ENCODE measurements at places on chromosomes 2 and 18.

GRCh38 chr2:118925476-118925875, 16.5 kb upstream of the MARCO start:
- no peaks in the 10 kb centered on the region for H3K27me3 ChIP-seq
- H3K27ac ChIP-seq: no peak overlapping the region
- peaks cover 4% of the 10 kb centered on the region for H3K36me3 ChIP-seq

GRCh38 chr2:186325827-186326535, 160.1 kb upstream of the ZC3H15 start:
- H3K36me3 ChIP-seq: peaks cover 26% of the 10 kb centered on the region
- no peak for DNase-seq
- H3K27ac ChIP-seq: peak overlapping the region; percentile 92

DNA sequence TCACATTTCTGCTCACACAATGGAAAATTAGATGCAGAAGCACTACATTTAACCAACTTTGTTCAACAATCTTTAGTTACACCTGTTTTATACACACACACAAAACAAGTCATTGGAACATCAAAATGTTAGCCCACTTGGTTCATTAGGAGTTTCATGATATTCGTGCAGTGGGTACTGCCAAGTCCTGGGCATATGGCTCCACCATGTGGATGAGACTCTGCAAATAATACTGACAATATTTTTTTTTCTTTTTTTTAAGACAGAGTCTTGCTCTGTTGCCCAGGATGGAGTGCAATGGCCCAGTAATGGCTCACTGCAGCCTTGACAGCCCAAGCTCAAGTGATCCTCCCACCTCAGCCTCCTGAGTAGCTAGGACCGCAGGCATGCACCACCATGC, 34.5 kb upstream of the GRB14 start:
- H3K4me1 ChIP-seq: no peaks in the 10 kb centered on the region
- H3K27ac ChIP-seq: no peak overlapping the region
- no peak overlapping the region for H3K4me3 ChIP-seq
- peaks cover 17% of the 10 kb centered on the region for H3K36me3 ChIP-seq
- no peaks in the 10 kb centered on the region for H3K27me3 ChIP-seq
- no peak for DNase-seq

GRCh38 chr2:26164641-26165211, 8.2 kb upstream of the GAREM2 start:
- H3K4me1 ChIP-seq: no peaks in the 10 kb centered on the region
- no peak overlapping the region for H3K27ac ChIP-seq
- no peak for DNase-seq
- no peaks in the 10 kb centered on the region for H3K36me3 ChIP-seq

DNA sequence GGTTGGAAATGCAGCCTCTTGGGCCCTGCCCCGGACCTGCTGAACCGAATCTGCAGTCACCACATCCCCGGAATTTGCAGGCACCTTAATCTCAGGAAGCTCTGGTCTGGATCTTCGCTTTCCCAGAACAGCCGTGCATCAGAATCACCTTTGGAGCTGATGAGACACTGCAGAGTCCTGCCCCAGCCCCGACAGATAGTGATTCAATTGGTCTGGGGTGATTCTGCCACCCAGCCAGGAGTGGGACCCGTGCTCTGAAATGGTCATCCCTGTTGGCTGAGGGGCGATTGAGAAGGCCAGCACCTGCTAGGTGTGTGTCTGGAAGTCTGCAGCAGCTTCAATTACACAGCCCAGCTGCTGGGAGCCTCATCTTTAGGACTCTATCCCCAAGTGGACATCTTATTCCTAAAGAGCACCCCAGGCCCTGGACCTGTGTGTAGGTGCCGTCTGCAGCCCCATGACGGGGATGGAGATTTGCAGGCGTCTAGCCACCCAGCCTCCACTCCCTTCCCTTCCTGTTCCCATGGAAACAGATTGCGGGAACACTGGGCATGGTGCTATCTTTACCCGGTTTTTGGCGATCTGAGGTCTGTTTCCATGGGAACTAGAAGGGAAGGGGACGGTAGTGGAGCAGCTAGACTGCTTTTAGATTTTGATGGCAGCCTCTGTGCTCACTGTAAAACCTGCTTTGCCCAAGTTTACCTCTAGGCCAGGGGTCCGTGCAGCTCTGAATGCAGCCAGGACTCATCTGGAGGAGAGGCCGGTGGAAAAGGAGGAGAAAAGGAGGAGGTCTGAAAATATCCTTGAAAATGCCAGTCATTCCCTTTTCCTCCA, 156.1 kb downstream of the LDLRAD4 start:
- H3K4me3 ChIP-seq: no peak overlapping the region
- no peak overlapping the region for H3K27ac ChIP-seq
- H3K27me3 ChIP-seq: no peaks in the 10 kb centered on the region
- no peak for DNase-seq

- H3K4me3 ChIP-seq: no peak overlapping the region
- no peak for DNase-seq
- H3K27ac ChIP-seq: no peak overlapping the region
- H3K27me3 ChIP-seq: no peaks in the 10 kb centered on the region
- H3K4me1 ChIP-seq: peaks cover 7% of the 10 kb centered on the region
Observed at GRCh38 chr18:41153871-41154270, 801.2 kb upstream of the PIK3C3 start.

- no peak overlapping the region for H3K27ac ChIP-seq
- H3K4me1 ChIP-seq: no peaks in the 10 kb centered on the region
- DNase-seq: no peak
- H3K27me3 ChIP-seq: no peaks in the 10 kb centered on the region
- H3K36me3 ChIP-seq: no peaks in the 10 kb centered on the region
Observed at GRCh38 chr2:74792282-74792681, 41.6 kb upstream of the HK2 start.

DNA sequence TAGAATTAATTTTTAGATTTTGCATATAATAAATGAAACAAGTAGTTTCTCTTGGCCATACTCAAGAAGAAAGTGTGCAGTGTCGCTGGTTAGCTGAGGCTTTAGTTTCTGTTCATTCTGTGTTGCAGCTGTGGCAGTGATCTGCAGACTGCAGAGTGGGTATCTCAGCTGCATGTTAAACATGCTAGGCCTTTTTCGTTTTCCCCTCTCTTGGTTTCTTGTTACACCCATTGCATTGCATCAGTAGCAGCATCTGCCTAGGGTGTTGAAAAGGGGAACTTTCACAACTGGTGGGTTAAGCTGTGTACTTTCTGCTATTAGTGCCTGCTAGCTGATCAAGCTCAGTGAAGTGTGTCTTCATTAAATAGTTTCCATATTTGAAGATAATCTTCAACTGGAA, 51.3 kb downstream of the ACSL3 start:
- H3K27me3 ChIP-seq: no peaks in the 10 kb centered on the region
- H3K36me3 ChIP-seq: peaks cover 22% of the 10 kb centered on the region
- H3K4me3 ChIP-seq: no peak overlapping the region
- H3K4me1 ChIP-seq: peaks cover 4% of the 10 kb centered on the region
- H3K27ac ChIP-seq: no peak overlapping the region
- DNase-seq: no peak

DNA sequence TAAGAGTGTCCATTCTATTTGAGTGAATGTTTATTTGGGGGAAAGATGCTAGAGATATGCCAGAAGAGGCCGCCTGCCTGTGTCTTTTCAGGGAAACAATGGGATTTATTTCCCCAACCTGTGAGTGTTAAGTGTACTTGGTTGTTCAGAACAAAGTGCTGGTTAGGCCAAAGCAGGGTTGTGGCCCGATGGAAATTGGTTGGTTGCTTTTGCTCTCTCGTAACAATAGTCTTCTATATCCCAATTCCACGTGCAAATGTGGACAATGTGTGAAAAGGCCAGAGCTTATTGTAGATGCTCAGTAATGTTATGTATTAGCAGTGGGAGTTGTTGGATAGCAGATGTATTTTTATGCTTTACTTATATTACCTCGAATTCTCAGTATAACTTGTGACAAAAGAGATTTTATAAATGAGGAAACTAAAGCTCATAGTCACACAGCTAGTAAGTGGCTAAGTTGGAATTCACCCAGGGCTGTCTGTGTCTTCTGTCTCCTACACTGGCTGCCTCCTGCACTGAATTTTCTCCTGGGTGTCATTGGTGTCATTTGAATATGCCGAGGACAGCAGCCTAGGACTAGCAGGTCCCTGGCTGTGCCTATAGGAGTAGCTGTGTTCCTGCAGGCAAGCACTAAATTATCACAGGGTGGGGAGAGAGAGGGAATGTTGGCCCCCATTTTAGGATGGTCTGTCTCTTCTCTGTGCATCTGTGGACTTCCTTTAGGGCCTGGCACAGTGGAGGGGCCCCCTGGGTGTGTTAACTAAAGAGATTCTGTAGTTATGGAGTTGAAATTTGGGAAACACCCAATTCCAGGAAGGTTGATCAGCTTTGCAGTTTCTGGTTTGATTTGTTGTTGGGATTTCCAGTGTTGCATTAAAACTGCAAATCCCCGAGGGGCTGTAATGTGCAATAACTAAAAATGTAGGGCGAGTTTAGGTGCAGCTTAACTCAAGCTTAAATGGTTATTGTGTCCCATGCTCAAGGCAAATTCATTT, 21.6 kb downstream of the GPD2 start:
- no peaks in the 10 kb centered on the region for H3K27me3 ChIP-seq
- DNase-seq: no peak
- peaks cover 7% of the 10 kb centered on the region for H3K36me3 ChIP-seq
- H3K27ac ChIP-seq: peak overlapping the region; percentile 7

- no peaks in the 10 kb centered on the region for H3K4me1 ChIP-seq
- no peak overlapping the region for H3K27ac ChIP-seq
- no peak for DNase-seq
- H3K4me3 ChIP-seq: no peak overlapping the region
- H3K27me3 ChIP-seq: no peaks in the 10 kb centered on the region
- peaks cover 20% of the 10 kb centered on the region for H3K36me3 ChIP-seq
Observed at GRCh38 chr2:98530114-98530513, 78.2 kb downstream of the COA5 start.

DNA sequence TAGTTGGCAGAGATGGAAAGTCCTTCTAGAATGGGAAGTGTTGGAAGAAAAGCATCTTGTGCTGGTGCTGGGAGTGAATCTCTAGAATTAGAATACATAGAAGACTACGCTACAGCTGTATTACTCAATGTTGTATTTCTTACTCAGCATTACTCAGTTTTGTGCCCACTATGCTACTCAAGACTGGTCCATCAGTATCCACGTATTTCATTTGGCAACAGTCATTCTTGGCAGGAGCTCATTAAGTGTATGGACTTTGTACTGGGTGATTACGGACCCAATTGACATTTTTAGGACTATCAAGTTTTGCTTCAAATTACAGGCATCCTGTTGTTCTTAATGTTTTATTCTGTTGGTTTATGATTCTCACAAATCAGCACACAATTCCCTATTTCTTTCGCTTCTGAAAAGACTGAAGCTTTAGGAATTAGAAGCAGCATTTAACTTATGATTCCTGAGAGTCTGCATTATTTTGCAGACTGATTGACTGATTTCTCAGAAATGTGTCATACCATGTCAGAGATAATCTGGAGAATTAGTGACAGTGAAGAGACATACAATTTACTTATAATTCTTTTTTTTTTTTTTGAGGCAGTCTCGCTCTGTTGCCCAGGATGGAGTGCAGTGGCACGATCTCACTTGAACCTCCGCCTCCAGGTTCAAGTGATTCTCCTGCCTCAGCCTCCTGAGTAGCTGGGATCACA, 136.9 kb downstream of the MYO3B start:
- no peak overlapping the region for H3K4me3 ChIP-seq
- peaks cover 9% of the 10 kb centered on the region for H3K4me1 ChIP-seq
- no peaks in the 10 kb centered on the region for H3K27me3 ChIP-seq
- H3K36me3 ChIP-seq: peaks cover 6% of the 10 kb centered on the region
- H3K27ac ChIP-seq: no peak overlapping the region
- DNase-seq: no peak

- no peak overlapping the region for H3K27ac ChIP-seq
- no peak for DNase-seq
- H3K27me3 ChIP-seq: no peaks in the 10 kb centered on the region
- no peaks in the 10 kb centered on the region for H3K36me3 ChIP-seq
- no peak overlapping the region for H3K4me3 ChIP-seq
Observed at GRCh38 chr18:40570615-40571014, 1384.4 kb upstream of the PIK3C3 start.

- H3K27ac ChIP-seq: no peak overlapping the region
- DNase-seq: no peak
- H3K4me3 ChIP-seq: no peak overlapping the region
- H3K4me1 ChIP-seq: no peaks in the 10 kb centered on the region
Observed at GRCh38 chr2:173547499-173547898, 192.8 kb downstream of the CDCA7 start.

GRCh38 chr2:232228332-232228731, 150.2 kb upstream of the ALPP start:
- H3K36me3 ChIP-seq: peaks cover 6% of the 10 kb centered on the region
- H3K27ac ChIP-seq: no peak overlapping the region
- H3K27me3 ChIP-seq: no peaks in the 10 kb centered on the region

GRCh38 chr18:71327441-71327840, 1038.6 kb downstream of the SOCS6 start:
- no peak overlapping the region for H3K27ac ChIP-seq
- no peaks in the 10 kb centered on the region for H3K36me3 ChIP-seq
- peaks cover 8% of the 10 kb centered on the region for H3K27me3 ChIP-seq
- H3K4me1 ChIP-seq: peaks cover 1% of the 10 kb centered on the region
- no peak for DNase-seq

DNA sequence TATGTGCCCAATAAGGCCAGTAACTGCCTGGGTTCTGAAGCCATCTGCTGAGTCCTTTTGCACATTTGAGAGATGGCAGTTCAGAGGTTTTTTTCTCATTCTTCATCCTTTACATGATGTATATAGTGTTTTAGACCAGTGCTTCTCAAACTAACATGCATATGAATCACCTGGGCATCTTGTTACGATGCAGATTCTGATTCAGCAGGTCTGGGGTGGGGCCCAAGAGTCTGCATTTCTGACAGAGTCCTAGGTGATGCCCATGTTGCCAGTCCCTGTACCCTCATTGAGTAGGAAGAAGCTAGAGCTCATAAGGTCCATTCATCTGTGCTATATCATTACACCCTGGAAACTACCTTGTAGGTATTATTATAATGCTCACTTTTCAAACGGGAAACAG, 3.8 kb downstream of the SMYD5 start:
- no peak for DNase-seq
- H3K4me3 ChIP-seq: no peak overlapping the region
- peaks cover 7% of the 10 kb centered on the region for H3K36me3 ChIP-seq

- peaks cover 19% of the 10 kb centered on the region for H3K4me1 ChIP-seq
- peak overlapping the region; percentile 74 for H3K4me3 ChIP-seq
- H3K27me3 ChIP-seq: no peaks in the 10 kb centered on the region
- peaks cover 7% of the 10 kb centered on the region for H3K36me3 ChIP-seq
- H3K27ac ChIP-seq: peak overlapping the region; percentile 90
- DNase-seq: peak; percentile 43
Observed at GRCh38 chr2:32947484-32948143, 861 bp downstream of the LTBP1 start.
